ENCODE measurements at places on chromosomes 2 and 18. TPM values are rescaled to one million over a fixed set of nuclear protein-coding genes. Genes with fewer than 3 reads are reported as not detected.

Gene TDRD15
- not detected for total RNA-seq

Gene UGT1A1
- not detected for total RNA-seq

Gene STPG4
- total RNA-seq = 0.72 TPM

Gene NCKAP5
- total RNA-seq = 1.8 TPM

Gene MDH1B
- 2.2 TPM for total RNA-seq

Gene SPATA3
- not detected for total RNA-seq

Gene QPCT
- 25.7 TPM for total RNA-seq

Gene PLEKHA3
- 7.1 TPM for total RNA-seq

Gene KLF11
- 8.3 TPM for total RNA-seq

Gene IL37
- not detected for total RNA-seq

Gene NEU2
- total RNA-seq = not detected

Gene POTEC
- total RNA-seq = 0.36 TPM

Gene GREB1L
- total RNA-seq = 0.36 TPM

Gene SALL3
- not detected for total RNA-seq

Gene KCNG2
- total RNA-seq = not detected

Gene TGFA
- not detected for total RNA-seq

Gene PTH2R
- under 0.01 TPM for total RNA-seq

Gene CFAP65
- not detected for total RNA-seq

Gene ALK
- total RNA-seq = under 0.01 TPM

Gene HNMT
- total RNA-seq = 100 TPM

Gene DNAJC5G
- not detected for total RNA-seq

Gene TUBB8B
- total RNA-seq = not detected

Gene FBXO48
- 0.88 TPM for total RNA-seq

Gene TNFAIP6
- 43.1 TPM for total RNA-seq

Gene IMP4
- 54.8 TPM for total RNA-seq

Gene PLEK
- 0.36 TPM for total RNA-seq

Gene PSTPIP2
- 6.8 TPM for total RNA-seq

Gene FIGN
- 2.5 TPM for total RNA-seq

Gene NT5DC4
- not detected for total RNA-seq

Gene PSMA8
- total RNA-seq = not detected

Gene MPP4
- 2.1 TPM for total RNA-seq

Gene UGT1A6
- total RNA-seq = not detected

Gene AOX1
- 76.4 TPM for total RNA-seq

Gene PDCL3
- total RNA-seq = 13.3 TPM

Gene LYPD6
- 0.59 TPM for total RNA-seq

Gene ANO7
- 1.2 TPM for total RNA-seq

Gene TCF7L1
- 2.5 TPM for total RNA-seq

Gene CCDC74B
- 5.4 TPM for total RNA-seq

Gene CYBRD1
- 338 TPM for total RNA-seq

Gene CDK5R2
- not detected for total RNA-seq

Gene ANKRD53
- 1.1 TPM for total RNA-seq

Gene SERPINB5
- not detected for total RNA-seq

Gene POTEI
- total RNA-seq = not detected

Gene G6PC2
- total RNA-seq = not detected

Gene MEX3C
- 41.6 TPM for total RNA-seq

Gene POTEJ
- not detected for total RNA-seq

Gene SPC25
- 1.1 TPM for total RNA-seq

Gene ALLC
- total RNA-seq = not detected

Gene ANTXR1
- 123 TPM for total RNA-seq

Gene CCDC85A
- 0.29 TPM for total RNA-seq

Gene MOB1A
- 133 TPM for total RNA-seq

Gene ANKRD62
- not detected for total RNA-seq

Gene RPE
- 68.0 TPM for total RNA-seq

Gene B3GNT2
- total RNA-seq = 19.2 TPM

Gene STEAP3
- 27.4 TPM for total RNA-seq

Gene RABL2A
- total RNA-seq = 9.4 TPM
